D341Med (cell line): ENCODE measurements at places on chromosomes 2 and 18.

GRCh38 chr2:140596447-140596846, 1534.4 kb downstream of the LRP1B start:
- DNase-seq = no peak

DNA sequence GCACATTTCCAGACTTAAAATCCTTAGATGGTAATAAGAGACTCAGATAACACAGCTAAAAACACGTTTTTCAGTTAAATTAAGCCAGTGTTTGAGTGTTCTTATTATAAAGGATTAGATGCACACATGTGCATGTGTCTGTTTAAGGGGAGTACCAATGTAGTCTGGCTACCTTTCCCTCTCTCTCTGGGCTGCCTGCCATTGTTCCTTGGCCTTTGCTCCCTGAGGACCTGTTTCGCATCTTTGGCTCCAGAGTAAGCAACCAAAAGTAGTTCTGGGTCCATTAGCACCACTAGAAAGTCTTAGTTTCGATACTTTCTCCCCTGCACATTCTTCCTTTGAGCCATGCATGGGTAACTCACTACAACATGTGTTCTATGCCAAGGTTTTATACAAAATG, 228.3 kb downstream of the TPGS2 start:
- DNase-seq = peak; percentile 59

DNA sequence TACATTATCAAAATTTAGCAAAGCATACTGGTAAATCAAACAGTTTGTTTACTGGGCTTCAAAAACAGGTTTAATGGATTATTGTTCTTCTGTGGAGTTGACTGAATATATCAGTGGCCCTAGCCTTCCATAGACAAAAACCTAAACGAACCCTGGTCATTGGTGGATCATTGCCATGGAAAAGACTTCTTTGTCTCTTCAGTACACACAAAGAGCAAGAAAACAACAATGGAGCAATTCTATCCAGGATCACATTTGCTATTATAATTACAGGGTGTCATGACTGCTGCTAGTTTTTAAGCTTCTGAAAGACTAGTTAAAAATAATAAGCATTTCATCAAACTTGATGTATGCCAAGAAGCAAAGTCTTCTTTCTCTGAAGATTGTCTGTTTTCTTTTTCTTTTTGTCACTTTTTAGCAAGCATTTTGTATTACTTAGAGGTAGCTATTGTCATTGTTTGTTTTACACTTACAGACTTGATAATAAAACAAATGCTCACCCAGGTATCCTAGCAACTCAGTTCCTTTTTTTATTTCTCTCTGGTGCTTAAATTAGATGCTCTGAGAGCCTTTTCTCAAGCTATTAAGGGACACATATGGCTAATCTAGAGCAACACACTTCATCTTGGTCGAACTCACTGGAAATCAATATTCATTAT, 1228.7 kb upstream of the DDX18 start:
- DNase-seq = no peak

DNA sequence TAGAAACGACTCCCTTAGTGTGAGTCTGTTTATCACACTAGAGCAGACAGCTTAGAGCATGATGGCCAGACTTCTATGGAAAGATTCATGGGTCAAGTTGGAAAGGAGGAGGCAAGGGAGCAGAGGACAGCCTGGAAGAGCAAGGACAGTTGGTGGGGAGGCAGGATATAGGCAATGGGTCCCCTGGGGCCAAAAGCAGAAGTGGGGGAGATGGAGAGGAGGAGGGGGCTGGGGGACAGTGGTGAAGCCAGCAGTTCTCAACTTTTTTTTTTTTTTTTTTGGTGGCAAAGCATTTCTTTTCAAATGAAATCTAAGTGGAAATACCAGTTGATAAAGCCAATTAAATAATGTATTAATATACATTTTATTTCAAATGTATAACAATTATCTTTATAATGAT, 197.9 kb downstream of the HRH4 start:
- DNase-seq = no peak

- DNase-seq = no peak
Observed at GRCh38 chr18:74248595-74248994, 43.2 kb downstream of the CYB5A start.

DNA sequence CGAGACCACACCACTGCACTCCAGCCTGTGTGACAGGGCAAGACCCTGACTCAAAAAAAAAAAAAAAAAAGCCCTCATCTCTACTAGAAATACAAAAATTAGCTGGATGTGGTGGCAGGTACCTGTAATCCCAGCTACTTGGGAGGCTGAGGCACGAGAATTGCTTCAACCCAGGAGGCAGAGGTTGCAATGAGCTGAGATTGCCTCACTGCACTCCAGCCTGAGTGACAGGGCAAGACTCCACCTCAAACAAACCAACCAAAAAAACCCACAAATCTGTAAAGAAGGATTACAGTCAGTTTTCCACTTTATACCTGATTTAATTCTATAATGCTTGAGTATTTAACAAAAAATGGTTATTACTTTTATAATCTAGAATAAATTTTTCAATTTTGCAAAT, 9.7 kb downstream of the DARS1 start:
- no peak for DNase-seq
